ENCODE measurements at places on chromosomes 3 and 15.

DNA sequence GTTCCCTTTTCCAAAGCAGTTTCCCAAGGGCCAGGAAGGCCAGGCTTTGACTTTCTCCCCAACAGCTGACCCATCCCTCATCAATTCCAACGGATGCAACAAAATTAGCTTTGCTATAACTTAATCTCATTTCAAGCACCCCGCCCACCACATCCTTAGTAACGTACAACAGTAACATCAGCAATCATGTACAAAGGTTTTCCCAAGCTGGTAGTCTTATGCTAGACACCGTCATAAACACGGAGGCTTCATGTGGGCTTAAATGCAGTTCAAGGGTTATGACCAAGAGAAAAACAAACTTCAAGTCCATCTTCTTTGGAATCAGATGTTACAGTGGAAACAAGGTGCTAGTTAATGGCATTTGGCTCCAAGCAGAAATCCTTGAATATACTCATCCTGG is 66.6 kb downstream of the EOMES start:
- DNase-seq: no peak

- DNase-seq: no peak
Observed at GRCh38 chr15:28120359-28120640, 21.2 kb upstream of the OCA2 start.

GRCh38 chr15:65175511-65175910 is 9.6 kb downstream of the CLPX start:
- no peak for DNase-seq

GRCh38 chr3:41477399-41478014 is 278.2 kb downstream of the CTNNB1 start:
- no peak for DNase-seq

- DNase-seq: no peak
Observed at GRCh38 chr3:37729119-37729518, 132.6 kb upstream of the CTDSPL start.

GRCh38 chr3:126816986-126817777 is 113.1 kb downstream of the CHCHD6 start:
- no peak for DNase-seq

- no peak for DNase-seq
Observed at GRCh38 chr3:37171144-37171543, 3.2 kb downstream of the LRRFIP2 start.

- no peak for DNase-seq
Observed at GRCh38 chr3:115169808-115170207, 22.7 kb upstream of the ZBTB20 start.

- DNase-seq: no peak
Observed at GRCh38 chr3:36991923-36992805, 767 bp downstream of the EPM2AIP1 start.

GRCh38 chr3:187896646-187897045 is 151.4 kb upstream of the BCL6 start:
- DNase-seq: no peak

Measured in activated gamma-delta T cell treated with Interleukin-2 at 50 U/mL for 16 hours (primary cell).